ENCODE measurements at places on chromosomes 7 and 10.
A peak's percentile ranks its signal among the peaks of the same experiment; 100 is the strongest.

DNA sequence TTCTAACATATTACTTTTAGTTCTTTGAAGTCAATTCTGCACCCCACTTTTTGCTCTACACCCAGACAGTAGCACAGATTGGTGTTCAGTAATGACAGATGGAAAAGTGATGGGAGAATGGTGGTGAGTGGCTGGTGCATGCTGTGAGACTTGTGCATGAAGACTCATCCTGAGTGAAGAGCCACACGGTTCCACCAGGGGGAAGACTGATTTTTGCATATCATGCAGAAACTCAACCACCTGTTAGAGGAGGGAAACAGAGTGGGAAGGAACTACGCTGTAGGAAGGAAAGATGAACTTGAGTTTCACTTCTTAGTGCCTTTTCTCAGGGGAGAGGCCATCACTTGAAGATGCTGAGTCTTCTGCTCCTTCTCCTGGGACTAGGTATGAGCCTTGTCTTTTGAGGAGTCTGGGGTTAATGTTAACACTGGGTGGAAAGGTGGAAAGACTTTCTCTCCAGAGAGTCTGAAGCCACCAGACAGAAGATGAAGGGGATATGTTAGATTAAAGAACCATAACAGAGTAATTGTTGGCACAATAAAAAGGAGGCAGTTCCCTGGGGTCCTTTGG lies 9.3 kb upstream of the PRSS1 start:
- DNase-seq = no peak

- peak; percentile 25 for DNase-seq
Measured at GRCh38 chr10:133226251-133226808, 3.7 kb upstream of the UTF1 start.

DNA sequence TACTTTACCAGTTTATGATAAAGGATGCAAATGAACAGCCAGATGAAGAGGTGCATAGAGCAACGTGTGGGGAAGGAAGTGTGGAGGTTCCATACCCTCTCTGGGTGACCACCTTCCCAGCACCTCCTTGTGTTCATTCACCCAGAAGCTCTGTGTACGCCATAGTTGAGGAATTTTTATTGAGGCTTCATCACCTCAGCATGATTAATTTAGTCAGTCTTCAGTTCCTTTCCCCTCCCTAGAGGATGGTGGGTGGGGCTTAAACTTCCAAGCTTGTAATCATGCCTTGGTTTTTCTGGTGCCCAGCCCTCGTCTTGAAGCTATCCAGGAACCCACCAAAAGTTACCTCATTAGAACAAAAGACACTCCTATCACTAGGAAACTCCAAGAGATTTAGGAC lies 162.7 kb downstream of the PLCE1 start:
- no peak for DNase-seq

DNA sequence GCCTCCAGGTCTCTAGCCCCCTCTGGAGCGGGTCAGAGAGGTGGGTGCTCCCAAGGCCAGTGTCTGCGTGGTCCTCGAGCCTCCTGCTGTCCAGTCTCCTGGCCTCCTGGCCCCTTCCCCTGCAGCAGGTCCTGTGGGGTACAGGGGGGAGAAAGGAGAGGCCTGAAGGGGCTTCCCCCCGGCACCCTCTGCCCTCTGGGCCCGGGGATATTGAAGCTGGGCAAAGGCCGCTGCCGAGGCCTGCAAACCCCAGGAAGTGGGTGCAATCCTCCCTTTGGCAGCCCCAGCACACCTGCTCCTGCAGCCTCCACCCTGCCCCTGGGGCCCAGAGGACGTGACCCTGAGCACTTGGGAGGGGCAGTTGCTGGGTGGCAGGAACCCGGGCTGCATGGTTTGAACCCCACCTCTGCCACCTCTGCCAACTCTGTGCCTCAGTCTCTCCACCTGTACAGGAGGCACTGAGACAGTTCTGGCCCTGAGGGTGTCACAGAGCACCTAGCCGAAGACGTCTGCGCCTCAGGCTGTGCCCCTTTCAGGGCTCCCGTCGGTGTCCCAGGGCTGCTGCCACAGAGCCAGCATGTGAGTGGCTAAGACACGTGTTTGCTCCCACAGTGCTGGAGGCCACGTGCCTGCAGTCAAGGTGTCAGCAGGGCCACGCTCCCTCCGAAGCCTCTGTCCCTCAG lies 59.1 kb upstream of the INPP5A start:
- DNase-seq = no peak

DNA sequence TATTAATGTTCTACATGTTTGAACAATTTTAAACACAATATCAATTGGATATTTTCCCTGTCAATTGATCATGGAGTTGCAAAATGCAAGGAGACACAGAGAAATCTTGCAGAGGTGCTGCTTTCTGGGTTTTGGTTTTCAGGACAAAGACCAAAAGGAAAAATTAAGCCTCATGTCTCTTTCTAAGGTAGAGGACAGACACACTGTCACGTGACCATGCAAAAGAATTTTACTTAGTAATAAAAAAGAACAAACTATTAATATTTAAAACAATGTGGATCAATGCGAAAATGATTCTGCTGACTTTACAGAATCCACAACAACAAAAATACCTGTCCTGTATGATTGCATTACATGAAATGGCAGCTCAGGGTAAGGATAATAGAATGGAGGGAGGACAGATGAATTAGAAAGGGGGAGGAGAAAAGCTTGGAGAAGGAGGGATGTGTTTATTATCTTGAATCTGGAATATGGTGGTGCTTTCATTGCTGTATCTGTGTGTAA lies 493.7 kb upstream of the NUPR2 start:
- DNase-seq = no peak

DNA sequence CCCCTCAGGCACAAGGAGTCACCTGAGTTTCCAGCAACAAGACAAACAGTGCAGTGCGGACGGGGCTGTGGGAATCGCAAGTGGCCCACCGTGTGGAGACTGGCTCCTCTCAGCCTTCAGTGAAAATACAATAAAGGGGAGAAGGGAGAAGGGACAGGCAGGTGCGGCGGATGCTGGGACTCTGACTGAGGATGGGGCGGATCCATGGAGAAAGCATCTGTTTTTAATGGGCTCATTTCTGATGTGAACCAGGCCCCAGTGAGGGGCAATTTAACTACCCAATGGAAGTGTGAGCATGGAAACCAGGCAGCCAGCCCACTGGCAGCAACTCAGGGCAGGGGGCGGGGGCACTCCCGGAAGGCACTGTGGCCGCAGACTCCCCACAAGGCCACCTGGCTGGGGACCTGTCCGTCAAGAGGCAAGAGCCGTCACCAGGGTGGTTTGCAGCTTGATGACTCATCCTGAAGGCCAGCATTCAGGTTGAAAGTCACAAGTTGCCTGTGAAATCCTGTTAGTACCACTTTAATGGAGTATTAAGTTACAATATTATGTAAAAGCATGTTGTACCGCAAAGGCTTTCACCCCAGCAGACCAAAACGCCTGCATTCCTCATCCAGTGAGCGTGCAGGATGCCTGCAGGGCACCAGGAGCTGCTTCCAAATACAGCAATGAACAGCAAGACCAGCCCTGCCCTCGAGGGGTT lies 476.4 kb downstream of the PTPRN2 start:
- DNase-seq = no peak

DNA sequence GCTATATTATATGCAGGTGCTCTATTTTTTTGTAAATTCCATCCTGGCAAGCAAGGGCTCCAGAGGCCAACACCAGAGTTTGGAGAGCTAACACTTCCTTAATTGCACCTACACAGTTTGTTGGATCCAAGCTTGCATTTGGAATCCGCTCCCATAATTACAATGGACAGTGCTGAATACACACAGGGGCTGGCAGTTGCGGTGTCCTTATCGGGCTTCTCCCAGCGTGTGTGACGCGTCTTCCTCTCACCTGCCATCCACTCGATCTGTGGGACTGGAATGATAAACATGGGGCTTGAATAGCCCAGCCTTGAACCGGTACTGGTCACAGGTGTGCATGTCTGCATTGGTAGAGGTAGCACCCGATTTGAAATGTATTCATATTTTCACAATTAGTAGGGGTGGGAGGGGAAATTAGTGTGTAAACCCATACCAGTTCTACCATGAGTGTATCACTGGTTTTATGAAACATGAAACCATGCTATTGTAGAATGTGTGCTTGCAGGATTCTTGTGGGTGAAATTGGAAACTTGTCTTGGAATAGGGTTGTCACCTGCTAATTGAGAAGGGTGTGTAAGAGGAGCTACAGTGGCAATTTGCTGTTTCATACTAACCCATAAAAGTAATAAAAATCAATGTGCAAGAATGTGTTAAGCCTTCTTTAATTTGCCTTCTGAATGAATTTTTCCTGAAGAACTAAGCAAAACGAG lies 316.5 kb downstream of the WDR11 start:
- no peak for DNase-seq

DNA sequence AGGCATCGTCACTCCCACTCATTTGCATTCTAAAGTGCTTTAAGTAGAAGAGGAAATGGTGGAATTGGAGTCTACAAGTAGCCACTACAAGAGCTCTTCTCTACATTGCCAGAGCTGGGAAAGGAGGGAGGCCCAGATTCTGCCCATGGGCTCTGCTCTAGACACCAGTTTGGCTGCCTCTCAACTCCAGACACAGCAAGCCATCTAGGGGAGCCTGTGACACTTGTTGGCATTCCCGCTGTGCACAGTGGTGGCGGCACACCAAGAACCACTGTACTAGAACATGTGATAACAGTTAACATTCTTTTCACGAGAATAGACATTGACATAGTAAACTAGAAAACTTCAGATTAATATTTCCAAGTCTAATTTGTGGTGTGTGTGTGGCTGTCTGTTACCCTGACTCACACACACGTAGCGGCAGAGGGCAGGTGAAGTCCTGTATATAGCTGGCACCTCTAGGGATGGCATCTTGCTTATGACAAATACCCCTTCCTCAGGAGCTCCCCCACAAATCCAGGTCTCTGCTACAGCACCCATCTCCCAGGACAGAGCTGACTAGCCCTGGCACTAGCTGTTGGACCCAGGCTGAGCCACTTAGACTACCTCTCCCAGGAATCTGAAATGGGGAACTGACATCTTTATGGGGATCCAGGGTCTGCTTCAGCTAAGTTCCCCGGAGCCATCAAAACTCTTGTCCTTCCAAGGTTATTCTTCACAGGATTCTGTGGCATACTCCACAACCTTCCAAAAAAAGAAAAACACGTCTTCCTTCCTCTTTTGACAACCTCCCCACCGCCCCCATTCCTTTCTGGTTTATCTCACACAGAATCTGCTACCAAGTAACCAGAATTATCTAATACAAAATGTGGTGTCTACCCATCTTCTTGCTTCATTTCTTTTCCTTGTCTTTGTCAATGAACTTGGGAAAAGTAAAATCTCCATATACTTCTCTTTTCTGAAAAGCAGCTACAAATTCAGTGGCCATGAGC lies 54.7 kb upstream of the MRLN start:
- DNase-seq = no peak

DNA sequence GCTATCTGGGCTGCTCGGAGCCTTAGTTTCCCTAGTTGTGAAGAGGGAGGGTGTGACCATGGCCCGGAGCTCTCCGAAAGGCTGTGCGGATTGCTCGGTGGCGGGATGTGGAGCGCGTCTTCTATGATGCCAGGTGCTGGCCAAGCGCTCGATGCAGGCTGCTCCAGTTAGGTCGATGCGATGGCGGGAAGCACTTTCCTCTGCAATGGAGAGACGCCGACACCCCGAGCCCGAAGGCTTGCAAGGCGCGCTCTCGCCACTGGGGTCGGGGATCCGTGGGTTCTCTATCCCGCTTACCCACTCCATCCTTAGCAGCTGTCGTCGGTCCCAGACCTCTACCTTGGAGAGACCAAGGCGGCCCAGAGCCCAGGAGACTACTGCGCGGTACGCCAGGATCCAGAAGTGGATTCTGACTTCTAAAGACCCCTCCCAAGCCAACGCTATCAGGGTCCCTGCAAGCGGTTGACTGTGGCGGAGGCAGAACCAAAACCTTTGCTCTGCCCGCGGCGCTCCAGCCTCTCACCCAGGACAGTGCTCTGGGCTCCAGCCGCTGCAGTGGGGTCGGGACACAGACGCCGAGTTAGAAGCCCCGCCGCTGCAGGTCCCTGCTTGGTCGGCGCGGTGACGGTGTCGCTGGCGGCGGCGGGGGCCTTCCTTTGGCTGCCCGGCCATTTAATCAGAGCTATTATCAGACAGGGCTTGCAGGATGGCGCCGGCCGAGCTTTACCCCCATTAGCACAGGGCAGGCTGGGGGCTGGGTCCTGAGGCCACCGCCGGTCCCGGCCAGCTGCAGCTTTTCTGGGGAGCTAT lies 7.8 kb upstream of the TBX20 start:
- DNase-seq = no peak

DNA sequence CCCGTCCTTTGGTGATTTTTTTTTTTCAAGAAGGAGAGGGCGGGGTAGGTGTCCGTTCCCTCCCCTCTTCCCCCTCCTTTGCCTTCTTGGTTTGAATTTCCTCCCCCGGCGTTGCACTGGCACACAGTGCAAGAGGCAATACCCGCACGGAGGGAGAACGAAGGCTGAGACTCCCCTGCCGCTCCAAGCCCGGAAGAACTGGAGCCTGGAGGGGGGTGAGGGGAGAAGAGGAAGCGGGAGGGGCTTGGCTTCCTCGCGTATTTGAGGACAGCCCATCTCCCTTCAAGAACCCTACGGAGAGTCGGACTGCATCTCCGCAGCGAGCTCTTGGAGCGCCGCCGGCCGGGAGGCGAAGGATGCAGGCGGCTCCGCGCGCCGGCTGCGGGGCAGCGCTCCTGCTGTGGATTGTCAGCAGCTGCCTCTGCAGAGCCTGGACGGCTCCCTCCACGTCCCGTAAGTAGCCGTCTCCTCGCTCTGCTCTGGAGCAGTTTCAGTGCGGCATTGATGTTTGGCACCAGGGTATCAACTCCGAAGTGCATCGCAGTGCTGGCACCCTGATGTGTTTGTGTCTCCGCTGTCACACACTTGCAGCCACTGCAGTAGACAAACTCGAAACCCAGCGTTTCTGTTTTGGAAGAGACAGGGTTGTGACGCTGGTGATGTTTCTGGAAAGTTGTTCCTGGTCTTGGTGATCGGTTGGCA lies at the start of gene CNTNAP2:
CNTNAP2 (plus strand) TSS at position 281 of the 702 bp plus-strand sequence; CDS start at position 357, 76 bp downstream.
- no peak for DNase-seq

- DNase-seq = no peak
Measured at GRCh38 chr10:7526017-7526400, 115.2 kb upstream of the SFMBT2 start.

GRCh38 chr7:132393789-132394261 lies 182.4 kb downstream of the PLXNA4 start:
- no peak for DNase-seq

- DNase-seq = no peak
Measured at GRCh38 chr10:6781133-6781770, 201.2 kb upstream of the PRKCQ start.

DNA sequence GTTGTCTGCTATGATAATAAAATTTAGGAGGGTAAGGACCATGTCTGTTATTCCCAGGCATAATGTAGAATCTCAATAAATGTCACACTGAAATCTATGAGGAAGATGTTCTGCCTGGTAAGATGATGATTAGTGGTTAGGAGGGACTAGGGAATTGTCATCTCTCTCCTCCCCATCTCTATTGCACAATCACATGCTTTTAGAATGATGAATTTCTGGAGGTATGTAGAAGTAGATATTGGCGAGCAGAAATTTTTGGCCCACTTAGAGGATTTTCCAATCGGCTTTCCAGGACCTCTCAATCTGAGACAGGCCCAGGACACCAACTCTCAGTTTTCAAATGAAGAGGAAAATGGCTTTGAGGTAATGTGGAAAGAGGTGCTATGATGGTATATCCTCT lies 2.0 kb upstream of the PITX3 start:
- DNase-seq = no peak

Data from GDM1 (cell line).